ENCODE measurements at places on chromosomes 3 and 15. TPM values are rescaled to one million over a fixed set of nuclear protein-coding genes. Genes with fewer than 3 reads are reported as not detected.

GRCh38 chr3:186261638-186262037 lies 100.4 kb downstream of the DGKG start:
- no peak for DNase-seq

DNA sequence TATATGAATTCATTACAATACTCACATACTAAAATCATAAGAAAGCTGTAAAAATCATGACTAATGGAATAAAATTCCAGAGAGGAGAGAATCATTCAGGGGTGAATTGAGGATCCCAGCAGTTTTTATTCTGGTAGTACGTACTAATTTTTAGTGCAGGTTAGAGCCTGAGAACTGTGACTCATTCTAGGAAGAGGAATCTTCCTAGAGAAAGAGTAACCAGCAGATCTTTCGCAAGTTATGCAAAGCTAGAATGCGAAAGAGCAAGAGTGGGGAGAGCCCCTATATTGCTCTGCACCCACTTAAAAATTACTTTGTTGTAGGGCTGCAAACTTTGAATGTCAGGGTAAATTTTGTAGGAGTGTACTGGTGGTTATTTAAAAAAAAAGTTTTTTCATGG lies 303.6 kb upstream of the ARPP21 start:
- DNase-seq = no peak

- DNase-seq = no peak
These were observed 34.9 kb downstream of the NXPE3 start for GRCh38 chr3:101813817-101814440.

The LRRC49 gene
- 3.0 TPM for polyA plus RNA-seq

The LHFPL4 gene
- polyA plus RNA-seq = 0.26 TPM
